ENCODE measurements at places on chromosomes 5 and 9.

GRCh38 chr5:72537166-72537565, 30.0 kb upstream of the ZNF366 start:
- no peak for DNase-seq

DNA sequence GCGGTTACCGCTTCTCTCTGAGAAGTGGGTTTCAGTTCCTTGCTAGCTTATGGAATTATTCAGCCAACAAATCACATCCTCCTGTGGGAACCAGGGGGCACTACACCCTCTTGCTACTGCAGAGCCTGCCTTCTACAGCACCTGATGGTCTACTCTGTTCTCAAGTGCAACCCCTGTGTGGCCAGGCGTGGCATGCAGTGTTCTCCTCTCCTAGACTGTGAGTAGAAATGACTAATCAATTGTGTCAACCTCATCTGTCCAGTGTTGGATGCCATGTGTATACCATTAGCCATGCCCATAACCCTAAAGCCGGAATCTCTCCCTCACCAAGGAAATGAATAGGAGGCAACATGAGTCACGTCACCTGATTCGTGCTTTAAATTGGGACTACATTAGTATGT, 117.2 kb upstream of the LIFR start:
- no peak for DNase-seq

DNA sequence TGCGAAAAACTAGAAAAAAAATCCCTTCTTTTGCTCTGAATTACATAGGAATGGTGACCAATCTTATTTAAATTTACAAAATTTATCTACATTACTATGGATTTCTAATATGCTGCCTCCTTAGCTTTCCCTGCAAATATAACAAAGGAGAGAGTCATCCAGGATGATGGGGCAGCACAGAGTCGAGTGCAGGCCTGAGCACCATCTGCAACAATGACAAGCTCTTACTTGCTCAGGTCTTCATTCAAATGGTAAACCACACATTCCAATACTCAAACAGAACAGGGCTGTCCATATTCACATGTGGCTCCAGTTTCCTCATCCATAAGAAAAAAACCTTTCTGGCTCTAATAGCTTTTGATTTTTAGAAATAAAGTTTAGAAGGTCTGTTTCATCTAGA, 33.5 kb upstream of the ZNF354B start:
- DNase-seq, result no peak

DNA sequence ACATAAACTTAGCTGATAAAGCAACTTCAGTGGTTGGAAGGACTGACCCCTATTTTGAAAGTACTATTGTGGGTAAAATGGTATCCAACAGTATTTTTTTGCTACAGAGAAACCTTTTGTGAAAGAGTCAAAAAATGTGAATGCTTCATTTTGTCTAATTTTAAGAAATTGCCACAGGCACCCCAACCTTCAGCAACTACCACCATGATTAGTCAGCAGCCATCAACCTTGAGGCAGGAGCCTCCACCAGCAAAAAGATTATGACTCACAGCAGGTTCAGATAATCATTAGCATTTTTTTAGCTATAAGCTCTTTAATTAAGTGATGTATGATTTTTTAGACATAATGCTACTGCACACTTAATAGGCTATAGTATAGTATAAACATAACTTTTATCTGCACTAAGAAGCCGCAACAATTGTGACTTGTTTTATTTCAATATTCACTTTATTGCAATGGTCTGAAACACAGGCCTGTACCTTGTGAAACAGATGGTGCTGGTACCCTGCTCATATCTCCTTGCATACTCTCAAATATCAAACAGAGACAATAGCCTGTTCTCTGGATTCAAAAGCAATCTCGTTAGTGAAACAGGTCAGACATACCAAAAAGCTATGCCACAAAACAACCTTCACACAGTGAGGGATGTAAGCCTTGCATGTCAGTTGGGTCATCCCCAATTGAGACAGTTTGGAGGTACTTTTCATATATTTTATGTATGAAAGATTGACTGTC, 261.2 kb upstream of the FAM174A start:
- no peak for DNase-seq

DNA sequence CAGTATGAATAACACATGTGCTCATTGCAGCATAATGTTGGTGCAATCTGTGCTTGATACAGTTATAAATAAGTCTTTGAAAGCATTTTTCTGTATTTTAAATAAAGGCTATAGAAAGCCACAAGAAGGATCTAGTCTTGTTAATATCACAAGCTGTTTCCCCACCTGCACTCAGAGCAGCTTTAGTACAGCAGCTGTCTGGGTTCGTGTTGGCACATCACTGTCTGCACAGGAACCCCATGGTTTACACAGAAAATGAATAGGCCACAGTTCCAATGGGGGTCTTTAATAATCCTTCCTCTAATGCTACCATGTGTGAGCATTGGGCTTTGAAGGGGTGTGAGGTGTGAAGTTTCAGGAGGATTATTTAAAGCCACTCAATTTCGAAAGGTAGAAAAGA, 2269.7 kb downstream of the MAT2B start:
- no peak for DNase-seq

All from cerebellar nuclear complex (tissue), 1 donor.